ENCODE measurements at places on chromosomes 4 and X.

- DNase-seq = peak; percentile 23
Observed at GRCh38 chr4:121156822-121157769, 7.0 kb downstream of the TNIP3 start.

DNA sequence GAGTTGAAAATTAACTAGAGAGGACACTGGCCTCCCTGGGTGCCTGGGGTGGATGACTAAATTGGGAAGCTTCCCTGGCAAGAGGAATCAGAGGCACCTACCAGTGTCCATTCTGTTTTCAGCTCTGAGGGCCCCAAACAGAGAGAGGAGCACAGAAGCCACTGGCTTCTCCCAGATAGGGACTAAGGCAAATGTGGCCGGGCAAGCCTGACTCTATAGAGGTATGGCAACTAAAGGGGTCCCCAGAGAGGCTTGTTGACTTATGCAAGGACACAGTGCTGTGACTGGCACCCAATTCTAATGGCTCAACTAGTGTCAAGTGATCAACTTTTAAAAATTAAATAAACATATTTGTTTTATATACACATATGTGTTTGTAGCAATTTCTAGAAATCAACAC lies 17.2 kb downstream of the TRPC3 start:
- DNase-seq = no peak

DNA sequence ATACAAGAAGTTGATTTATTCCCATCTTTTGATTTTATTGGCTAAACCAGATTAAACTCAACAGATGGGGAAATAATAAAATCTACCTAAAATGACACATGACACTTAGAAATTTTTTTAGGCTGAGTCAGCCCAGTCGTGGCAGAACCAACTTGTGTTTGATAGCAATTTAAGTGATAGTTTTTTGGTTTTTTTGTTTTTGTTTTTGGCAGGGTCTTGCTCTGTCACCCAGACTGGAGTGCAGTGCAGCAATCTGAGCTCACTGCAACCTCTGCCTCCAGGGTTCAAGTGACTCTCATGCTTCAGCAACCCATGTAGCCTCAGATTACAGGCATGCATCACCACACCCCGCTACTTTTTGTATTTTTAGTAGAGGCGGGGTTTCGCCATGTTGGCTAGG lies 370.3 kb upstream of the NOCT start:
- no peak for DNase-seq

DNA sequence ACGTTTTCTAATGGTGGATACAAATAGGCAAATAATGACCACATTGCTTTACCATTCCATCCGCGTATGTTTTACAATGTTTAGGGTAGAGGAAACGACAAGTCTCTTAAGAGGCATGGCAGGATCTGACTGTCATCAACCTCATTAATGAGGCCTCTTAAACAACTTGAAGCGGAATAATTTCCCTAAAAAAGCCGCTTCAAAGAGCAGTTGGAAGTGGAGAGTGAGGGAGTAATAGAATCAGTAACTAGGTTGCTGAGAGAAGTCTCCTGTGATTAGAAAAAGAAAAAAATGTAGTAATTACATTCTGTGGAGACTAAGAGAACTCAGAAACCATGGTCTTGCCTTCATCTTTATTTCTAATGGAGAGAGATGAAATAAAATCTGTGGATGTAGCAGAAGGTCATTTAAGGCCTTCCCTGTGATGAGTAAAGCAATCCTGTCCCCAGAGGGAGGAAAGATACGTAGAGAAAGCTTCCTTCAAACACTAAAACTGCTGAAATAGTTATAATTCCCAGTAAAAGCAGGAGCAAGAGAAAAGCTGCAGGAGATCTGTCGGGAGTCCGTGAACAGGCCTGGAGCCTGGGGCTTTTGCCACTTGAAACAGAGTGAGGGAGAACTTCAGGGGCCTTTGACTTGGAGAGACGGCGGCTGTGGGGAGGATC lies 11.1 kb upstream of the SEPSECS start:
- DNase-seq = no peak

- no peak for DNase-seq
Observed at GRCh38 chrX:19750783-19751467, 136.5 kb downstream of the SH3KBP1 start.

DNA sequence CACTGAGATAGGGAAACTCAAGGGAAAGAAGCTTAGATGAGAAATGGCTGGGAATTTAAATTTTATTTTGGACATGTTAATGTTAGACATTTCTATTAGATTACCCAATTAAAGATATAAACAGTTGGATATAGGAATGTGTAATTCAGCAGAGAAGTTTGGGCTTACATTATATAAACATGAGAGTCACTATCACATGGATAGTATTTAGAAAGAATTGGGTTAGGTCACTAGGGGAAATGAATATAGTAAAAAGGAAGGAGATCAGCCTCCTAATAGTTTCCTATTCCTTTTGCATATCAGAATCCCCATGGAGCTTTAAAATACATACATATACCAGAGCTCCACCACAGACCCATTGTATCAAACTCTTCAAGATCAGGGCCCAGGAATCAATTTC lies 19.6 kb upstream of the CXCL5 start:
- DNase-seq = no peak

- DNase-seq = no peak
Observed at GRCh38 chr4:48813964-48814363, 16.9 kb upstream of the OCIAD1 start.

- no peak for DNase-seq
Observed at GRCh38 chr4:38155589-38156294, 195.5 kb downstream of the PTTG2 start.

DNA sequence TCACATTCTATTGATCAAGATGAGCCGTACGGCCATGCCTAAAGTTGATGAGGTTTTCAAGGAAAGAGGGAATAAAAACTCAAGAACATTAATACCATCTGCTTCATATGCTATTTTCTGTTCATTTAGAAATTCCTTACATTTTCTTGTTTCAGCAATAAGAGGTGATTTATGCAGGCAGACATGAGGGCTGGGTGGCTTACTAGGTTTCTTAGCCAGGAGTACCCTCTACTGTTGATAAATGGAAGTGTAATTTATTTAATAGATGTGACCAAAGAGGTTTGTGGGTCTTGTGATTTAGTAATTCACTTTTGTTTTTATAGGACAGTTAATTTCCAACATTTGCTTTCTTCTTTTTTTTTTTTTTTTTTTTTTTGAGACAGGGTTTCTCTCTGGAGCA lies 6.4 kb upstream of the SMIM9 start:
- peak; percentile 22 for DNase-seq

DNA sequence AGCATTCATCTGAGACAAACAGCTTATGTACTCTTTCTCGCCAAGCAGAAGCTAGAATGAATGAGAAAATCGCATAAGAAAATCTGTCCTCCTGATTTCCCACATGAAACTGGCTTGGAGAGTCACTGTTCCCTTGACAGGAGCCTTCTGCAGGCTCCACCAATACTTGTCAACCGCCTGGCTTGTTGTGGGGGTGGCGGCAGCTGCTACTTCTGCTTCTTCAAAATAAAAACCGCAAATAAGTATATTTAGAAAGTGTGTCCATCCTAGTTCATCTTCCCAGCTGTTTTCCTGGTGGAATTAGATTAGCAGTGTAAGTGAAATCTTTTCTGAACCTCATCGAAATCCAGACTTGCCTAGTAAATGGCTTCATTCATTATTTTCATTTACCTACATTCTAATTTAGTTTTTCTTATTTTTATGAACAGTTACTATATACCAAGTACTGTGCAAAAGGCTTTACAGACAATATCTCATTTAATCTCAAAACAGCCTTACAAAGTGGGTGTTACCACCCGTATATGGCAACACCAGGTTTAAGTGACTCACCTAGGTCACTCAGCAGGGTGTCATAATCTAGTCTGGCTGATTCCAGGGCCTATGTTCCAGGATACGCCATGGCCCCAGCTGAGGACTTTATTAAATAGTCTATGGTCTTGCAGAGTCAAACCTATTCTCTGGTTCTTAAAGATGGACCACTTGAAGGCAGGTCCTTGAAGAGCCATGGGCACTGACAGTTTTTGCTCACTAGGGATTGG lies 104.6 kb upstream of the IGFBP7 start:
- no peak for DNase-seq

Measured in cerebellar cortex (tissue), 1 donor.